Stimulated activated CD8-positive, alpha-beta memory T cell treated with anti-CD3 and anti-CD28 coated beads, Interleukin-15, amount 100 ng/mL, for 48 hours (primary cell): ENCODE measurements at places on chromosomes 2 and 18.

DNA sequence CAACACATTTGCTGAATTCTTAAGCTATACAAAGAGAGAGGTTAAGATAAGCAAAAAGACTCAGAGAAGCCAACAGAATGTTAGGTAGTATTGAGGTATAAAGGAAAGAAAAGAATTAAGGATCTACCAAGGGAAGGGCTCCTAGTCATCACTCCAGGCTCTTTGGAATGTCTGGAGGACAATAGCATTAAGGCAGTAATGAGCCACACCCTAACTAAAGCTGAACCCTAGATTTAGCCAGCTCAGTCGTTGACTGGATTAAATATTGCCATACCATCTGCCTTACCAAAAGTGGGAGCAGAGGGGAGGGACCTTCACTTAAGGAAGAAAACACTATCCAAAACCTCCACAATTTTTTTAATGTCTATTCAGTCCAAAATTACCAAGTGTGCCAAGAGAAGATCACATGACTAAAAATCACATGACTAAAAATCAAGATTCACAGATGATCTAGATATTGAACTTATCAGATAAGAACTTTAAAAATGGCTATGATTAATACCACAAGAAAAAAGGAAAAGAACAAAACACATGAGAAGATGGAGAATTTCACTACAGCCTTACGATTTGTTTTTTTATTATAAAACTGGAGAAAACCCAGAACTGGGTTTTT is 59.7 kb downstream of the EXOC6B start:
- DNase-seq, result no peak

- DNase-seq, result no peak
These were observed 13.1 kb downstream of the KLHL14 start for GRCh38 chr18:32759611-32760167.

DNA sequence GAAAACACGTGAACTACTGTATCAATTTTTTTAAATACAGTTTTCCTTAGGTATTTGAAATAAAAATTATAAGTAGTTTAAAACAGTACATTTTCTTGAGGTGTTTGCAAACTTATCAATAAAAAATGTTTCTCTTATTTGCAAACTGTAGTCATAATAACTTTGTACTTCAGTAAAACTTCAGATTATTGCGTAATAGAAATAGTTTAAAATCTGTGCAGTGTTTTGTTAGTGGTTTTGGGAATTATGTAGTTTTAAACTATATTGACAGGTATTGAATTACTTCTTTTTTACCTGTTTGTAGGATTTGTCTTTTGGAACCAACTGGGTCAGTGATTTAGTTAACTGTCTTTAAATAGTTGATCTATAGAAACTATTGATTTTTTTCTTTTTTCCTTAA is 7.3 kb downstream of the NAPG start:
- no peak for DNase-seq

GRCh38 chr18:47149457-47150028 is 757 bp downstream of the HDHD2 start:
- DNase-seq, result no peak

- DNase-seq, result no peak
These were observed 835.4 kb upstream of the CDH2 start for GRCh38 chr18:29012364-29012763.
